ENCODE measurements at places on chromosomes 13 and 19.

- no peak for DNase-seq
These were observed 56.6 kb downstream of the SPRY2 start for GRCh38 chr13:80284290-80284689.

DNA sequence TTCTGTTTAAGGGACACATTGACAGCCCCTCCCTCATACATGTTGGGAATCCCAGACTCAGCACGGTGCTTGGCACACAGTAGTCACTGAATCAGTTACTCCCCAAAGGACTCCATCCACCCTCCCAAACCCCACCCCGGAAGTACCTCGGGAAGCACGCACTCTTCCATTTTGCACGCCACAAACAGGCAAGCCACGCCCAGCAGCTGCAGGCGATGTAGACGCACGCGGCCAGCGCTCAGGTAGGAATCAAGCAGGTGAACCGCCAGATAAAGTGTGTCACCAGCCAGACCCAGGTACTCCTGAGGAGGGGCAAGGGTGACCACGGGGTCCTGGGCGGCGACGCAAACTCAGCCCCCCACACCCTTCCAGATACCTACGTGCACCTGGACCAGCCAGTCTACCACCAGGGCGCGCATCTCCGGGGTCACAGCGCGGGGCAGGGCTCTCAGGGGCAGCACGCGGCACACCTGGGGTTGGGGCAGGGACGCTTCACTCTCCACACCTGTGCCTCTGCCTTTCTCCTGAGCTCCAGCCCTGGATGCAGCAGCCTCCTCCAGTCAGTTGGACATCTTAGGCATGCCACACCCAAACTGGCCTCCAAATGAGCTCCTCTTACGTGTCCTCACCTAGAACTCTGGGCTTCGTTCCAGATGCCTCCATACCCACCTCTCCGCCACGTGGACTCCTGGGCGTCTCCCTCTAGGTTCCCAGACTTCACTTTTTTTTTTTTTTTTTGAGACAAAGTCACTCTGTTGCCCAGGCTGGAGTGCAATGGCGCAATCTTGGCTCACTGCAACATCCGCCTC, 1.9 kb downstream of the CCNP start:
- DNase-seq, result no peak

GRCh38 chr19:41323430-41324125, 13.6 kb downstream of the CCDC97 start:
- DNase-seq, result peak; percentile 88

GRCh38 chr13:74646091-74646490, 511.9 kb upstream of the KLF12 start:
- no peak for DNase-seq

- DNase-seq, result no peak
These were observed 27.5 kb upstream of the ANKRD10 start for GRCh38 chr13:110942248-110942981.

- no peak for DNase-seq
These were observed 31.5 kb upstream of the MIER2 start for GRCh38 chr19:376111-376470.

- no peak for DNase-seq
These were observed 366.2 kb downstream of the DNAJC15 start for GRCh38 chr13:43389573-43389972.

- no peak for DNase-seq
These were observed 38.0 kb upstream of the DOCK9 start for GRCh38 chr13:99015606-99016490.

DNA sequence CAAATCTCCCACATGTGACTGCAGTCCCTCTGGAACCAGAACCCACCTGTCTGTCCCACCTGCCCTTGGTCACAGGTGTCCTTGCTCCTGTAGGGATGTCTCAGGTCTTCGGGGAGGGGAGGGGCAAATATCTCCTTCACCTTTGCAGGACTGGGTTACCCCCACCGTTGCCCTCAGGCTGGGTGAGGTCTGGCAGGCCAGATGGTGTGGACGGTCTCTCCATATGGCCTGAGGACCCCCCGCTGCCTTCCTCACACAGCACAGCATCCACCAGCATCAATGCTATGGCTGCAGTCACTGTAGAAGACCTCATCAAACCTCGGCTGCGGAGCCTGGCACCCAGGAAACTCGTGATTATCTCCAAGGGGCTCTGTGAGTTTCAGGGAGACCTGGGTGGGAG, 10.0 kb downstream of the SLC5A5 start:
- no peak for DNase-seq

GRCh38 chr19:1087813-1088415, 7.3 kb downstream of the POLR2E start:
- peak; percentile 90 for DNase-seq

GRCh38 chr13:104043184-104043583, 977.0 kb upstream of the SLC10A2 start:
- DNase-seq, result no peak

GRCh38 chr19:3507371-3508120, 1.4 kb downstream of the FZR1 start:
- DNase-seq, result no peak

DNA sequence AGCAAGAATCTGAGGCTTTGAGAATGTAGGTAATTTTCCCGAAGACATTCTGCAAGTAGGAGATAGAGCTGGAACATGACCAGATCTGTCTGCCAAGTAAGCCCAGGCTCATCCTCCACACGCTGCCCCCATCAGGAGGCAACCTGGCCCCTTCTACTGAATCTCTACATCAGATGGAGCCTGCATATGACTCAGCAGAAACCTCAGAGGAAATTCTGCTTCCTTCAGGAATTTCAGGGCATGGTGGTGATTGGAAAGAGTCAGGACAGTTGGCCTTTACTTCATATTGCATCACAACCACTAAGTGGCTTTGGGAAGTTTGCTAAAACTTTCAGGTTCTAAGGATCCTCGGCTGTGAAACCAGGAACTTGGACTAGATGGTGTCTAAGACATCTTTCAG, 85.2 kb downstream of the LRRC63 start:
- DNase-seq, result peak; percentile 64
